ENCODE measurements at places on chromosomes 7 and 10.

DNA sequence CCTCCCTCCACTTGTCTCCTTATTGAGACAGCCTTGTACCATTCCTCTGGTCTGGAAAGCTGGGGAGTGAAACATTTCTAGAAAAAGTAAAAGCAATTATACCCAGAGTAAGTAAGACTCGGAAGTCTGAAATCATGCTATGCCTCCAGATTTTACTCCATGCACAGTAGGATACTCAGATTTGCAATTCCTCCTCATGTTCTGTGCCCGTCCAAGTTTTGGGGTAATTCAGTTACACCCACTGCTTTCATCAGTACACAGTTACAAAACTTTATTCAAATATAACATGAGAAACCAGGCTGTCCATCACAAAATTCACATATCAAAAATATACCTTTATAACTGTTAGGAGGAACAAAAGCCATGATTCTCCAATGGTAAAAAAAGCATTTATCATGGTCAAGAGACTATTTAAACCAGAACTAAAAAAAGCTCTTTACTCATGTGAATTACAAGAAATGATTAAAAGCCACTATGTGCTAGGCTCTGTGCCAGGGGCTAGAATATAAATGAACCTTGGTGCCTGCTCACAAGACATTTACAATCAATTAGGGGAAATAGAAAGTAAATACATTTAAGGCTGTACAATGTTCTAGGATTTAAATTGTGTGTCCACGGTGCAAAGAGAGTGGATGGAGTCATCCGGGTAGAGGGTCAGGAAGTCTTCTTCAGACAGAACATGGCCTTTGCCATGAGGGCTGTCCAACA lies 320.2 kb downstream of the ELMO1 start:
- DNase-seq = no peak

DNA sequence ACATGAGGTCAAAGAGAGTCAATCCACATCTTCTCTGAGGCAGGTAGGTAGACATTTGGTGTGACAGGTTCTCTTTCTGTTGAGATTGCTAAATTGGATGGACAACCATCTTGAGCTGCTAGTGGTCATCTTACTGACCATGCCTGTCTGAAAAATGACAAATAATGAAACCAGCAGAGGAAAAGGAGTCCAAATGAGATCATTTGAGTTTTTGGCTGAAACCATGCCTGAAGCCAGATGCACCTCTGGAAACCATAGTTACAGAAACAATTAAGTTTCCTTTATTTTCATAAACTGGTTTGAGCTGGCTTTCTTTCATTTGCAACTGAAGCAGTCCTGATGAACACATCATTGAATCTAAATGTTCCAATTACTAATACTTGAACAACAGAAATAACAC lies 100.6 kb downstream of the ZNF438 start:
- no peak for DNase-seq

- no peak for DNase-seq
Observed at GRCh38 chr7:91832493-91833045, 47.9 kb downstream of the MTERF1 start.

- DNase-seq = no peak
Observed at GRCh38 chr10:89954061-89954460, 252.7 kb downstream of the KIF20B start.

DNA sequence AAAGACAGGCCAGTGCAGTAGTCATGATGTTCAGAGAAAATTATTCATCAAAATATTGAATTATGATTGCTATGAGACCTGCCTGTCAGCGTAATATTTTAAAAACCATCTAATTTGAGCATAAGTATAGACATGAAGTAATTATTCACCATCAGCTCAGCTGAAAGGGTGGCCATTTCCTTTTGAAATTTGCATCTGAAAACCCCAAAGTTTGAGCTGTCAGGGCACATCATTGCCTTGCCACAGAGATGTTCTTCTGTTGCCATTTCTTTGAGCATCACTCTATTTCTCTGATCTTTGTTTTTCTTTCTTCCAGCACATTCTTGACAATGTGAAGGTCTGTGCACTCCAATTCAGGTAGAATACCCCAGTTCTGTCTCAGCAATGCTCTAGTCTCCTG lies 147.5 kb upstream of the RHOBTB1 start:
- no peak for DNase-seq

- DNase-seq = peak; percentile 51
Observed at GRCh38 chr10:77504873-77505257, 132.7 kb downstream of the KCNMA1 start.

DNA sequence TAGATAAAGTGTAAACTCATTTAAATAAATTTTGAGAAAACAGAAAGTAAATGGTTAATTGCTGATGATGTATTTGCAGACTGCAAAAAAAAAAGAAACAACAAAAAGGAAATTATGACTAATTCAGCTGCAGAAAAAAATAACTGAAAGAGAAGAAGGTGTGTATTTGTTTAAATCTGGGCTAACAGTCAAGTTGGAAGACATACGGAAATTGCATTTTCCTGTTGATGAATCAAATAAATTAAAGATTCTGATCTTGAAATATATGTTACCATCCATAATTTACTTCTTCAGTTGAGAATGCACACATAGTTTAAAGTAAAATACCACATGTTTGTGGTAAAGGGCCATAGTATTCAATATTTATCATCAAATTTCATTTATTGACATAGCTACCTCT lies 19.3 kb upstream of the ING3 start:
- DNase-seq = peak; percentile 8

DNA sequence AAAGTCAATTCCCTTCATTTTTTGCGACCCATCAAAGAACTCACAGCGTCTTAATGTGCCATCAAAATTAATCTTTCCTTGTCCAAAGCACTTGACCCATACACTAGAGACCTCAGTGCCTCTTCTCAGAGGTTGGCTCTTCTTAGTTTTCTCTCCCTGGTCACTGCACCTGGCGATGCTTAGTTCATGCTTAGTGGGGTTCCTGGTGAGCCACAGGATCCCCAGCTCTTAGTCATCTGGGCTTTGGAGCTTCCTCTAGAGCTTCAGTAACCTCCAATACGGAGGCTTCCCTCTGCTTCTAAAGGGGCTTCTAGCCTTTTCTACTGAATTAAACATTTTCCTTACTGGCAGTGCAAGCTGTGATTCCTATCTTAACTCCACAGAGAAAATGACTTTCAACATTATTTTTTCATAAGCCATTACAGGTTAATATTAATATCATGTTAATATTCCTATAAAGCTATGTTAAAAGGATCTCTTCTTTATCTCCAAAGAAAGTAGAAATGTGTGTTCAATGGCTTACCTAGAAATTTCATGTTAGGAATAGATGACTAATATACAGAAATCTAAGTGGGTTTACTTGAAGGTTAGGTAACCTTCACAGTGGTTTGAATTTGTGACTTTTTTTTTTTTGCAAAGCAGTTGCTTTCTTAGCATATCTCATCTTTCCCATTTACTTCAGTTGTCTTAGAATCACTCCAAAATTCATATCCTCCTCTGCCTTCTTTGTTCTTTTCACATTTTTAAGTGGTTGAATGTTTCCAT lies 295.2 kb downstream of the CAMK1D start:
- DNase-seq = no peak

DNA sequence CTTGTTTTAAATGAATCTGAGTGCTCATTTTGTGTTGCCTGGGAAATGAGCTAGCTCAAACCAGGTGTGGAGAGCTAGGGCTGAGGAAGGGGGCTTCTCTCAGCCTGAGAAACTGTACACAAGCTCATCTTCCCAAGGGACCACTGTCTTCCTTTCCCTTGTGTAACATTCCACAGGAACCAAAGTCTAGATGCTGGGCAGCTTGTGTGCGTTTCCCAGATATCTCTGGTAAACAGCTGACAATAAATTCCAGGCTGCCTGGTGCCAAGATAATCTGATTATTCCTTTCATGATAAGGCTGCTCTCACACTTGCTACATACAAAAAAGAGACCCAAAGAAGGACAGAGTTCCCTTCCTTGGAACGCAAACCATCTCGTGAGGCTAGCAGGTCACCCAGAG lies 33.1 kb upstream of the MKLN1 start:
- no peak for DNase-seq

- no peak for DNase-seq
Observed at GRCh38 chr10:84845628-84846261, 517.4 kb downstream of the CCSER2 start.

- DNase-seq = no peak
Observed at GRCh38 chr10:132162021-132162531, 24.7 kb upstream of the DPYSL4 start.

- DNase-seq = no peak
Observed at GRCh38 chr10:14587540-14588083, 187.1 kb downstream of the FAM107B start.

GRCh38 chr7:3009086-3009485 lies 34.6 kb downstream of the CARD11 start:
- no peak for DNase-seq

GRCh38 chr7:6226194-6226799 lies 46.1 kb downstream of the CYTH3 start:
- peak; percentile 83 for DNase-seq

DNA sequence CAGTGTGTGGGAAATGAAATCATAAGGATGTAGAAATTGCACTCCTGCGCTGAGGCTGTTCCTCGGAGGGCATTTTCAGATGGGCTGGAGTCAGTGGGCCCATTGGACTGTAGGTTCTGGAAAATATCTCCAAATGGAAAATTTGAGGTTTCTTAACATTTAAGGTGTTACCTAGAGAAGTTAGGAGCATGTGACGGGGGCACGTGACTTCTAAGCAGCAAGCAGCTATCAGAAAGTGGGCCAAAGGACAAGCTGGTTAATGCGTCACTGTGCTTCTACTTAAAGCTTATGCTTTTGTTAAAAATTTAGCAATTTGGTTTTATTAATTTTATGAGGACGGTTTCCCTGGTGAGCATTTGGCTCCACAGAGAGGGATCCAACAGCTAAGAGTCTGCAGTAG lies 298.7 kb downstream of the DPP6 start:
- DNase-seq = no peak

DNA sequence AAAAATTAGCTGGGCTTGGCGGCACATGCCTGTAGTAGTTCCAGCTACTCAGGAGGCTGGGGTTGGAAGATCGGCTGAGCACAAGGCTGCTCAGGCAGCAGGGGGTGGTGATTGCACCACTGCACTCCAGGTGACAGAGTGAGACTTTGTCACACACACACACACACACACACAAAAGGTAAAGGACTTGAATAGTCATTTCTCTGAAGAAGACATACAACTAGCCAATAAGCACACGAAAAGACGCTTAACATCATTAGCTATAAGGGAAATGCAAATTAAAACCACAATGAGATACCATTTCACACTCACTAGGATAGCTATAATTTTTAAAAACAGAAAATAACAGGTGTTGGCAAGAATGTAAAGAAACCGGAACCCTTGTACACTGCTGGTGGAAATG lies 48.6 kb downstream of the HIP1 start:
- no peak for DNase-seq

DNA sequence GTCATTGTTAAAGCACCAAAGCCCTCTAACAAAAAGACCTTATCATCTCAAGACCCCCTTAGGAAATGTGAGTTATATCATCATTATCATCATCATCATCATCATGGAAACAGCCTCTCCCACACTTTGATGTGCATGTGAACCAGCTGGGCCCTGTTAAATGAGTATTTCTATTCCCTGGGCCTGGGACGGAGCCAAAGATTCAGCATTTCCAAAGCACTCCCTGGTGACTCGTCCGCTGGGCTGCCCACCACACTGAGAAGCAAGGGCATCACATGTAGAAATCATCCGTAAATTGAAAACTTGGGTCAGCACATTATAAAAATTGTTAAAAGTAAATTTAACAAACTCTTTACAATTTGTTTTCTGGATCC lies 88.6 kb downstream of the PTPRN2 start:
- DNase-seq = no peak

GRCh38 chr7:152754075-152754730 lies 5.3 kb upstream of the ACTR3B start:
- no peak for DNase-seq

- peak; percentile 87 for DNase-seq
Observed at GRCh38 chr7:130966246-130967009, 232.4 kb upstream of the KLF14 start.

- no peak for DNase-seq
Observed at GRCh38 chr10:60427709-60428386, 38.2 kb upstream of the ANK3 start.

GRCh38 chr7:46163246-46163645 lies 242.2 kb upstream of the IGFBP3 start:
- no peak for DNase-seq

GRCh38 chr10:125155101-125155500 lies 5.3 kb downstream of the CTBP2 start:
- DNase-seq = no peak

DNA sequence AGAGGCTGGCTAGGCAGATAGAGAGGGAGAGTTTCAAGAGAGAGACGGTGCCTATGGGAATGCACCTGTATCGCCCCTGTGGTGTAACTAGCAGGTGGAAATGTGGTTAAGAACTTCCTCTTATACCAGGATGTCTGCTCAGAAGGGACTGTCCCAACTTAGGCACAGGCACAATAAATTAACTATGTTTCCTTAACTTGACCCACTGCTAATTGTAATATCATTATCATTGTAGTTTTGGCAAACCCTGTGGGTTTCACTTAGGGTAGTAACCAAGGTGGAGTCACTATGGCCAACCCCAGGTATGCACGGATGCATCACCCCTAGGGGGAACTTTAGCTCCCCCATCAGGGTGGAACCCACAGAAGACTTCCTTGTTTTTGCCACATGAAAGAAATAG lies 455.7 kb downstream of the DGKB start:
- DNase-seq = no peak

GRCh38 chr7:30692438-30692837 lies 10.2 kb upstream of the CRHR2 start:
- no peak for DNase-seq

DNA sequence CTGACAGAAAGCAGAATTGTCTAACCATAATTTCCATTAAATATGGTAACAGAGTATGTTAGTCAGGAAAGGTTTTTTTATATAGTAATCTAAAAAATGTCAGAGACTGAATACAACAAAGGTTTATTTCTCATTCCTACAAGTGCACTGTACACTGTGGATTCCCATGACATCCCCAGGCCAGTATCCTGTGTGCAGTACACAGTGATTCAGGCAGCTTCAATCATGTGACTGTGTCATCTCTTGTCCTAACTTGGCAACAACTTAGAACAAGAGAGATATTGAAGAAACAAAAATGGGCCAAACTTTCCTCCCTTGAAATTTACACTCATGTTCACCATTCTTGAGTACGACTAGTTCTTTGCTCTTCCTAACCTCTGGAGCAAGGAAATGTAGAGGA lies 189.8 kb upstream of the SEMA3A start:
- peak; percentile 35 for DNase-seq

DNA sequence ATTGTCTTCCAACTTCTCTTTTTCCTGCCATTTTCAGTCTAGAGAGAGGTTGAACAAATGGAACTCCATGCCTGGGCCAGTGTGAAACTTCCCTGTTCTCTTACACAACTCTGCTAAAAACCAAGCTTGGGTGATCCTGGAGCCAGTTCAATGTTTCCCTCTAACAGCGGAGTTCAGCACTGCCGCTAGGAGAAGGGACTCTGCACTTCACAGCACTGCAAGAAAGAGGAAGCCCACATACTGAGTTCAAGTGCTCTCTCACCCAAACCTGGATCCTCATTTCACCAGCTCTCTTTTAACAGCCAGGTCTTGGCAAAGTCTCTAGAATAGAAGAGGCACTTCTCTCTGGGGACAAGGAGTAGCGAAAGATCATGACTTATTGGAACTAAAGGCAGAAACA lies 18.8 kb downstream of the FOXI2 start:
- DNase-seq = no peak

Data from fibroblast of mammary gland (primary cell).